ENCODE measurements at places on chromosomes 6 and 20.

GRCh38 chr6:34074064-34074742 is 71.7 kb downstream of the GRM4 start:
- DNase-seq, result no peak

DNA sequence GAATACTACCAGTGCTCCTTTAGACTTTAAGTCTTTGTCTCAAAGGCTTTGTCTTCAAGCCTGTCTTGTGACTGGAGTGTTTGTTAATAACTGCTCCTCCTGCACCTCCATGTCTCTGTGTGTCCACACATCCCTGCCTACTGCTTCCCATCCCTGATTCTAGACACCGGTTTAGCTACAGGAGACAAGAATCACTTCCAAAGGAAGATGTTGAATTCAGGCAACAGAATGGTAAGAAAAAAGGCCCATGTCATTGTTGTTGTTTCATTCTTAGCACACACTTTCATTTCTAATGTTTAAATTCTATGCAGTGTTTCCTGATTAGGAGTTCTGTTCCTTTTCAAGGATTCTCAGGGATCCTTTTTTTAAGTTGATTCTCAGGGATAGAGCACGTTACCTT is 293.6 kb upstream of the STXBP5 start:
- no peak for DNase-seq

DNA sequence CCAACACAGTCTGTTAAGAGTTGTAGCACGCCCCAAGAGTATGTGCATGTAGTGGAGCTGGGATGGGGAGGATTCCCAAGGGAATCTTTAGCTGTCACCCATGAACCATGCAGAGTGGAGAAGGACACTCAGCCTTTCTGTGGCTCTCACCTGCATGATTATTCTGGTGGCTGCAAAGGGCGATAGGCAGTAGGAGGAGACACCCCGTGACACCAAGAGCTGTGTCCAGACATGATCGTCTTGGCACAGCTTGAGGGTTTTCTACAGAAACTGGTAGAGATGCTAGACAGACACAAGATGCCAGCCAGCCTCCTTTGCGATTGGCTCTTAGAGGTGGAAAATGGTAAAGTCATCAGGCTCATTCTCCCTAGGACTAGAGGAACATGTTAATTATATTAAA is 3.1 kb upstream of the CSE1L start:
- DNase-seq, result no peak

- DNase-seq, result no peak
Measured at GRCh38 chr20:19026121-19026878, 186.1 kb upstream of the SLC24A3 start.

Measured in NCI-H460 (cell line).